ENCODE measurements at places on chromosomes 5 and 9. TPM values are rescaled to one million over a fixed set of nuclear protein-coding genes. Genes with fewer than 3 reads are reported as not detected.

Gene SRD5A1
- total RNA-seq, result 14.2 TPM

Gene ANKRD34B
- total RNA-seq, result not detected

Gene DDX31
- 21.6 TPM for total RNA-seq

Gene DIAPH1
- 146 TPM for total RNA-seq

Gene MAP1B
- total RNA-seq, result 9.5 TPM
